ENCODE measurements at places on chromosomes 2 and 18.

DNA sequence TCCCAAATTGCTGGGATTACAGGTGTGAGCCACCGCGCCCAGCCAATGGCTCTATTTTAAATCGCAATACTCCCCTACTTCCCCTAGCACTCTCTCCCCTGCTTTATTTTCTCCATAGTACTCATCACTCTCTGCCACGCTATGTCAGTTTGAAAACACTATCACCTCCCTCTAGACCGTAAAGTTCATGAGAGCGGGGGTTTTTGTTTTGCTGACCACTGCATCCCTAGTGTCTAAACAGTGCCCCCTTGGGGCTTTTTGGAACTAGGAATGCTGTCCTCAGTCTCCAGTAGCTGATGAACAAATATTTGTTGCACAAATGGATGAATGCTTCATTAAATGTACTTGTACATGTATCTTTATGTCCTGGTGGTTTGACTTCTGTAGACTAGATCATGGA is 44.1 kb downstream of the ATOH8 start:
- peak; percentile 59 for DNase-seq
- no peaks in the 10 kb centered on the region for H3K27me3 ChIP-seq
- H3K4me3 ChIP-seq: no peak overlapping the region
- H3K36me3 ChIP-seq: no peaks in the 10 kb centered on the region
- no peak overlapping the region for H3K27ac ChIP-seq
- peaks cover 14% of the 10 kb centered on the region for H3K4me1 ChIP-seq

GRCh38 chr2:232973796-232974195 is 39.3 kb downstream of the NGEF start:
- H3K4me1 ChIP-seq: no peaks in the 10 kb centered on the region
- no peak for DNase-seq
- H3K4me3 ChIP-seq: no peak overlapping the region
- H3K36me3 ChIP-seq: no peaks in the 10 kb centered on the region
- H3K27ac ChIP-seq: no peak overlapping the region

DNA sequence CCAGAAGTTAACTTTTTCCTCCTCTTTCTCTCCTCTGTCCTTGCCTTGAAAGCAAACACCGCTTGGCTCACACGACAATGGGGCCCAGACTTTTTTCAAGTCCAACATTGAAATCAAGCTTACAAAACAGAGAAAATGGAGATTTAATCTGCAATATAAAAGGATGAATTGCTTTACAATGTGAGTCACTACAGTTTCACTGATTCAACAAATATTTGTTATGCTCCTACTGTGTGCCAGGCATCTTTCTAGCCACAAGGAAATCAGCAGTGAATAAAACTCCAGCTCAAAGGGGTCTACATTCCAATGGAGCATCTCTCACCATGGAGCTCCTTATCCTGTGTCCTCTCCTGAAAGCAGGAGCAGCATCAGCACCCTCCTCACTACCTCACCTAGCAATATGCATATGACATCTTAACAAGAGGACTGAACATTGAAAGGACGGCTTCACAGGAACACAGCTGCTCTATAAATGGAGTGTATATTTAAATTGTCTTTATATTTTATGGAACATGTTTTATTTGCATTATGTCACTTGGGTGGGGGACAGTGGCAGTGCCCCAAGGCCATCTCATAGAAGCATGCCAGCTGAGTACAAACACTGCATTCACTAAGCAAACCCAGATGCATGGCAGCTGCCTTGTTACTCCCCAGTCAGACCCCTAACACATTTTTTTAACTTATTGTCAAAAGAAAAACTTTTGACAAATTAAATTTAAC is 39.5 kb downstream of the PKDCC start:
- H3K4me1 ChIP-seq: no peaks in the 10 kb centered on the region
- H3K27me3 ChIP-seq: peaks cover 24% of the 10 kb centered on the region
- H3K36me3 ChIP-seq: no peaks in the 10 kb centered on the region
- no peak for DNase-seq
- H3K27ac ChIP-seq: no peak overlapping the region

DNA sequence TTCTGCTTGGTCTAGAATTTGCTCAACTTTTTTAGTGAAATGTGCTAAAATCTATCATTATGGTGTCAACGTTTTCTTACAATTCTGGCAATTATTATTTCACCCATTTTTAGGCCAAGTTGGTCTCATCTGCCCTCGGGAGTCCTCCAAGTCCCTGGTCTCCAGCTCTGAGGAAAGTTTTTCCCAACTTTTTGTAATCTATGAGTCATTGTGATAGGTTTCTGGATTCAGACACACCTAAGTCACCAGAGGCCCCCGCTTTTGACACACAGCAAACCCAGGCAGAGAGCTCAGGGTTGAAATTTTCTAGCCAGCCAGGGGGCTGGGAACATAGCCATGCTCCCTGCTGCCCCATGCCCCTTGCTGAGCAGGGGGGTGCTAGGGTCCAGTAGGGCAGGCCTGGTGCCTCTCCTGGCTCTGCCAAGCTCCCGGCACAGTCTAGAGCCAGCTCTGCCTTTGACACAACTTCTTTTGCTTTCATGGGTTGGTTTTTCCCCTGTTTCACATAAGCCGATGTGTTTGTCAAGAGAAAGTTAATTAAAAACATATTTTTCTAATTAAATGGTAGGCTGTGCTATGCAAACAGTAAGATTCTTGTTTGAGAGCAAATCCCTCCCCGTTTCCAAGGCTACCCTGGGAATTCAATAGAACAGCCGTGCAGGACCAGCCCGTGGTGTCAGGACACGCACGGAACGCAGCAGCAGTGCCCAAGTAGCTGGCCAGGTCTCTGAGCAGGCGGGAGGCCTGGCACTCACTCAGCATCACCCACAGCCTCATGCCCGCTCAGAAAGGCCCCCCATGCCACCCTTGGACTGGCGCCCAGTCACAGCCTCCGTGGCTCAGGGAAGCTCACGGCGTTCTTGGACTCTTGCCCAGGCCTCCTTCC is 25.5 kb upstream of the SNED1 start:
- no peaks in the 10 kb centered on the region for H3K36me3 ChIP-seq
- peaks cover 11% of the 10 kb centered on the region for H3K27me3 ChIP-seq
- H3K4me1 ChIP-seq: peaks cover 21% of the 10 kb centered on the region
- peak overlapping the region; percentile 27 for H3K27ac ChIP-seq

- H3K4me1 ChIP-seq: no peaks in the 10 kb centered on the region
- no peak for DNase-seq
- no peaks in the 10 kb centered on the region for H3K27me3 ChIP-seq
- H3K4me3 ChIP-seq: no peak overlapping the region
- no peak overlapping the region for H3K27ac ChIP-seq
- H3K36me3 ChIP-seq: no peaks in the 10 kb centered on the region
Measured at GRCh38 chr18:68376926-68377325, 338.0 kb downstream of the TMX3 start.

GRCh38 chr18:12838178-12838634 is 45.8 kb downstream of the PTPN2 start:
- peak overlapping the region; percentile 87 for H3K27ac ChIP-seq
- DNase-seq: peak; percentile 97
- no peaks in the 10 kb centered on the region for H3K27me3 ChIP-seq
- H3K4me3 ChIP-seq: peak overlapping the region; percentile 64

DNA sequence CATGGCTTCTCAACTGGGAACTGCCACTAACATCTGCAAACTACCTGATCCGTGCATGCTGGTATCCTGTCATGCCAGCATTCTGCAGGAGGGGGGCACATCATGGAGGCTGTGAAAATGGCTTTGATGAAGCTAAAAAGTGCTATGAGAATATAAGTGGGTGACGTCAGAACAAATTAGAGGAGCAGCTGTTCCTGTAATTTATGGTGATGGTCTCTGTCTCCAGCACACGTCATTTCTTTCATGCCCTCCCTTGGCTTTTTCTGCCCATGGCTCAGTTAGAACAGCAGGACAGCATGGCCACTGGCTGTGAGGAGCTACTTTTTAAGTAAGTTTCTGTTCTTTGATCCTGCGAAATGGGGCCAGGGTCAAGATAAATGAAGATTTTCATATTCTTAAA is 466.3 kb downstream of the THSD7B start:
- H3K4me1 ChIP-seq: peaks cover 14% of the 10 kb centered on the region
- DNase-seq: no peak
- no peaks in the 10 kb centered on the region for H3K27me3 ChIP-seq
- H3K27ac ChIP-seq: no peak overlapping the region
- no peaks in the 10 kb centered on the region for H3K36me3 ChIP-seq

- H3K4me3 ChIP-seq: no peak overlapping the region
- peaks cover 16% of the 10 kb centered on the region for H3K36me3 ChIP-seq
- no peak overlapping the region for H3K27ac ChIP-seq
- H3K27me3 ChIP-seq: no peaks in the 10 kb centered on the region
Measured at GRCh38 chr2:70498528-70498927, 55.1 kb downstream of the TGFA start.
